Activated CD4-positive, alpha-beta T cell treated with anti-CD3 and anti-CD28 coated beads for 24 hours (primary cell): ENCODE measurements at places on chromosomes 12 and 14.

- no peak for DNase-seq
These were observed 180.5 kb downstream of the KITLG start for GRCh38 chr12:88399811-88400210.

- DNase-seq = no peak
These were observed 218.4 kb downstream of the ZFP36L1 start for GRCh38 chr14:68574461-68574860.

GRCh38 chr12:131844656-131845055 is 16.5 kb downstream of the MMP17 start:
- no peak for DNase-seq

GRCh38 chr14:88163731-88164255 is 158.9 kb downstream of the GPR65 start:
- DNase-seq = no peak

DNA sequence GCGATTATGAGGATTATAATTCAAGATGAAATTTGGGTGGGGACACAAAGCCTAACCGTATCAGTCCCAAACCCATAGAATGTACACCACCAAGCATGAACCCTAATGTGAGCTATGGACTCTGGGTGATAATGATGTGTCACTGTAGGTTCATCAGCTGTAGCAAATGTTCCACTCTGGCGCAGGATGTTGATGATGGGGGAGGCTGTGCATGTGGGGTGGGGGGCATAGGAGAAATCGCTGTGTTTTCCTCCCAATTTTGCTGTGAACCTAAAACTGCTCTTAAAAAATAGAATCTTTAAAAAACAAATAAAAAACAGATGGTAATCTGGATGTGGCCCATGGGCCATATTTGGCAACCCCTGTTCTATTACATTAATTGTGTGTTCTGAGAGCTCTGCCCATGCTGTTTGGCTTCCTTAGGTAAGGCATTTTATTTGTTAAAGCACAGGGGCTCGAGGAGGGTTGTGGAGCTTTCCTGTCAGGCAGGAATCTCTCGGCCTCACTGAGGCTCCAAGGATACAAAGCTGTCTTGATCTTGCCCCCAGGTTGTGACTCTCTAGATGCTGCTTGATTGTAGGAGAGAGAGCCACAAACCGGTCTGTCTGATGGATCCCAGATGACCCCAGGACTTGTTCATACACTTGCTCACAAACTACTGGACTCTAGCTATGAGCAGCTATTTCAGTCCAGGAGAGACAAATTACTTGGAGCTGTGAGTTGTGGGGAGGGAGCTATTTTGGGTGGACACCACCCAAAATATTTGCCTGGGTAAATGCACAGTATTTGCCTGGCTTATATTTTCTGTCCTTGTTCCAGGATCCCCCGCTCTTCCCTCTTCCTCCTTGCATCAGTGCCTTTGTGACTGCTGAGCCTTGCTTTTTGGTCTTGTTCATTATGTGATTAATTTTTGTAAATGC is 340.2 kb downstream of the MED13L start:
- no peak for DNase-seq

GRCh38 chr14:56059054-56059453 is 59.2 kb upstream of the PELI2 start:
- no peak for DNase-seq

GRCh38 chr12:94276725-94277124 is 128.3 kb downstream of the PLXNC1 start:
- DNase-seq = no peak

- DNase-seq = peak; percentile 47
These were observed 43.8 kb downstream of the DDHD1 start for GRCh38 chr14:53109105-53110041.

DNA sequence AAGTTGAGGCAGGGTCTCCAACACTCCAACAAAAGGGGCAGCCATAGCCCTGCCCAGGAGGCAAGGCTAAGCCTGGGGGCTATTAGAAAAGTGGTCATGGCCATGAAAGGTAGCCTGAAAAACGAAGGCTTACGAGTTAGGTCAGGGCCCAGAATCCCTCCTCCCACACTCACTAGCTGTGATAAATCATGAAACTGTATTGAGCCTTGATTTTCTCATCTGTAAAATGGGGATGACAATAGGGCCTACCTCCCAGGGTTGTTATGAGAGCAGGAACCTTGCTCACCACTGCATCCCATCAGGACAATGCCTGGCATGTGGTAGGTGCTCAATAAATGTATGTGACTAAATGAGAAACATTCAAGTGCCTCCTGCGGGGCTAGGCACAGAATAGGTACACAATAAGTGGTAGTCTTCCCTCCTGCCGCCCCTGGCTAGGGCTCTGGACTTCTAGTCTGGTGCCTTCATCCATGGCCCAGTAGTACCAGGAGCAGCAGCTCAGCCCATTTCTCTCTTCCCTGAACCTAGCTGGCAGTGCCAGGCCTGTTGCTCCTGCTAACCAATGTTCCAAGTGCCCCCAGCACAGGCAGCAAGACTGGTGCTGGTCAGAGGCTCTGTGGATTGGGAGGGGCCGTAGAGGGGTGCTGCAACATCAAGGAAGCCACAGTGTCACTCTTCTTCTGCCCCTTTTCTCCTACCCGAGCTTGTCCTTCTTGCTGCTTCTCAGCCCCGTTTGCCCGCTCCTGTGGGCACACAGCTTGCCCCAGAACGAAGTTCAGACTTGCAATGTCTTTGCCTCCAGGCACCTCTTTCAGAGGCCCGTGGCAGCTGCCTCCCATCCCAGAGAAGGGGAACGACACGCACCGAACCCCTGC is 7.8 kb downstream of the PGF start:
- DNase-seq = no peak

DNA sequence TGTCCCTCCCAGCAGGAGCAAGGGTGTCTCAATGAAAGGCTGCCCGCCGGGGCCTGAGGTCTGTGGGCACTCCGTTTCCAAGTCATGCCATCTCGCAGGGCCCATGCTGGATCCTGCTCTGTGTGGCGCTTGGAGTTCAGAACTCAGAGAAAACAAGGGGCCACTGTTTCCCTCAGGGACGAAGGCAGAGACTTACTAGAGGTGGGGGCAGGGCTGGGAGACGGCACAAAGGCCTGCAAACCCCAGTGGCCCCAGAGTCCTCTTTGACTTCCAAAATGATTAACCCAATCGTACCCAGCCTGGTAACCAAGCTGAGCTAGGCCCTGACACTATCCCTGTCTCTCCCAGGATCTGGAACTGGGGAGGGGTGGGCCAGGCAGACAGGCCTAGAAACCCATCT is 95.8 kb downstream of the ITPK1 start:
- no peak for DNase-seq

GRCh38 chr14:88765130-88765529 is 27.6 kb downstream of the EML5 start:
- DNase-seq = no peak

GRCh38 chr12:33514893-33515292 is 75.3 kb upstream of the SYT10 start:
- DNase-seq = no peak

DNA sequence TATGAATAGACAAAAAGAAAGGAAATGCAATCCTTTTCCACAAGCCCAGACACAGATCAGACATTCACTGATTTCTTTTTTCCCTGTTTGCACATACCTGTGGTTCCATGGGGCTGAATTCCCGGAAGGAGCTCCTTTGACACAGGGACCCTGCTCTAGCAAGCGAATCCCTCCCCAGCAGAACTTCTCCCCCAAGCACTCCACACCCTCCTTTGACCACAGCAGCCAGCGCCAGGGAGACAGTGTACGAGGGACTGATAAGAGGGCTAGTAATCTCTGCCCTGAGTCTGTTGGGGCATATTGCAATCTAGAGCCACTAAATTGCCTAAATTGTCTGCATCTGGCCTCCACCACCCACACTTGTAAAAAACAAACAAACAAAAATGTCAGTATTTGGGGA is 83.4 kb upstream of the NTF3 start:
- DNase-seq = no peak

- no peak for DNase-seq
These were observed 294.6 kb downstream of the FLRT2 start for GRCh38 chr14:85824526-85824925.

DNA sequence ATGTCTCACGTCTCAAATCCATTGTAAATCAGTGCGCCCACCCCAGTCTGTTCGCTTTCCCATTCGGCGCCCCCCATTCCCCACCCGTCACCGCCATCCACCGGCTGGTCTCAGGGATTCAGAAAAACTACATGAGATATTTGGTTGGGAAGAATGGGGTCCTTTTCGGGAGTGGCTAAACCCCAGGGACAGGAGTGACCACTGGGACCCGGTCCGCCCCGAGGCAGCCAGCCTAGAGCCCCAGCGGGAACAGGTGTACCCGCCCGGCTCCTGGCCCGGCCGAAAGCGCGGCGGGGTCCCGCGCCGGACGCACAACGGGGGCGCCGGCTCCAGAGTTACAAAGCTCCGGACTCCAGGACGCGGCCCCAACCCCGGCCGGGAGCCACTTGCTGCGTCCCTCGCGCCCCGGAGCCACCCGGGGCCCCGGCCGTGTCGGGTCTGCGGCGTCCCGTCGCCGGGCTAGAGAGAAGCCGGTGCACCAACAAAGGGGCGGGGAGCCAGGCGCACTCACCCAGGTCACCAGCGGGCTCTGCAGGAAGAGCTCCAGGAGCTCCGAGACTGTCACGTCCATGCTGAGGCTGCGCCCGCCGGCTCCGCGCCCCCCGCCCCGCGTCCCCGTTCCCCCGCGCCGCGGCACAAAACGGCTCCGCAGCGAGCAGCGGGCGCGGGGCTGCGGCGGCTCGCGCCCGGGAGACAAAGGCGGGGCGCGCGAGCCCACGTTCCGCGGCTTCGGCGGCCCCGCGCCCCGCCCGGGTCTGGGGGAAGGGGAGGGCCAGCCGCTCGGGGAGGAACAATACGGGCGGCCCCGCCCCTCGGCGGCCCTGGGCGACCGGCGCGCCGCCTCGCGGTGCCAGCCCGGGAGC is at the start of gene CCDC88C:
CCDC88C (minus strand) TSS at position 701 of the 863 bp plus-strand sequence; CDS start at position 571, 130 bp downstream.
- no peak for DNase-seq

DNA sequence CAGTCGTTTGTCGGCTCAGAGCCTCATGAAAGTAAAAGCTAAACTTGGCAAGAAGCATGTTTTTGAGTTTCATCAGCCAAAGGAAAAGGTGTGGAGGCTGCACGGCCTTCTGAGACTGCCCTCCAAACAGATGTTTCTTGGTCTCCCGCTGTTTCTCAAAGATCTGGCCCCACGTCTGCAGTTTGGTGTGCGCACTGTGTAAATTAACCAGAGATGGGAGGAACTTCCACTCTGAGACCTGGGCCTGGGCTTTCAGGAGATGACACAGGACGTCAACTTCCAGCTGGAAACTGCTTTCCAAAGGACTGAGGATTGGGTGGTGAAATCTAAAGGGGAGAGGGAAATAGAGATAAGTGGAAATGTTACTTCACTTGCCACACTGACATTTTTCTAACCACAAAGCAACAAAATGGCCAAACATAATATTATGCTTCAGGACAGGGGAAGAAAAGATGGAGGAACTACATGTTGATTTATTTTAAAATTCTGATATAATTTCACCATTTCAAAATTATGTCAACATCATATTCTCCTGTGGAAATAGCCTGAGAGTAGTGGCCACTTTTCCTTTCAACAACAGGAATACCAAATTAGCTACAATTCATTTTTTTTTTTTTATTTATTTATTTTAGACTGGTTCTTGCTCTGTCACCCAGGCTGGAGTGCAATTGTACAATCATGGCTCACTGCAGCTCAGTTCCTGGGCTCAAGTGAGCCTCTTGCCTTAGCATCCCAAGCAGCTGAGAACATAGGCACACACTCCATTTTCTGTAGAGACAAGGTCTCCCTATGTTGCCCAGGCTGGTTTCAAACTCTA is 27.6 kb downstream of the KICS2 start:
- DNase-seq = no peak

- DNase-seq = no peak
These were observed 62.8 kb upstream of the FOXN3 start for GRCh38 chr14:89479802-89480201.

DNA sequence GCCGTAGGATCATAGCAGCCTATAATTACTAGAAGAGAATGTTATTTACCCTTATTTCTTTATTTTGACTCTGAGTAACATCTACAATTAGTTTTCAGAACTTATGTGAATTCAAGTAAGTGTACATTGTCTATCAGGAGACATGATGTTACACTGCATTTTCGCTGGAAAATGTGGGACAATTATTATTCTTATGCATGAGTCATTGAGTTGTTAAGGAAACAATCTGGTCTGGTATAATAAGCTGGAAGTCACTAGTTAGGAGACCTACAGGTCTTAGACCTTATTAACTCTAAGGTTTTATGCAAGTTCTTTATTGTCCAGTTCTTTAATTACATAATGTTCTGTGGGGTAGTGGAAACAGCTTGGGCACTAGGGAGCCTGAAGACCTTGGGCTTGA is 5.8 kb downstream of the KTN1 start:
- DNase-seq = no peak

DNA sequence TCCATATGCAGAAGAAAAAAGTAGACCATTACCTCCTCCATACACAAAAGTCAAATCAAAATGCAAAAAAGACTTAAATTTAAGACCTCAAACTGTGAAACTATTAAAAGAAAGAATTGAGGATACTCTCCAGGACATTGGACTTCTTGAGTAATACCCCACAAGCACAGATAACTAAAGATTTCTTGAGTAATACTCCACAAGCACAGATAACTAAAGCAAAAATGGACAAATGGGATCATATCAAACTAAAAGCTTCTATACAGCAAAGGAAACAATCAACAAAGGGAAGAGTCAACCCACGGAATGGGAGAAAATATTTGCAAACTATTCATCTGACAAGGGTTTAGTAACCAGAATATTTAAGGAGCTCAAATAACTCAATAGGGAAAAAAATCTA is 427.9 kb downstream of the CCDC91 start:
- DNase-seq = no peak

DNA sequence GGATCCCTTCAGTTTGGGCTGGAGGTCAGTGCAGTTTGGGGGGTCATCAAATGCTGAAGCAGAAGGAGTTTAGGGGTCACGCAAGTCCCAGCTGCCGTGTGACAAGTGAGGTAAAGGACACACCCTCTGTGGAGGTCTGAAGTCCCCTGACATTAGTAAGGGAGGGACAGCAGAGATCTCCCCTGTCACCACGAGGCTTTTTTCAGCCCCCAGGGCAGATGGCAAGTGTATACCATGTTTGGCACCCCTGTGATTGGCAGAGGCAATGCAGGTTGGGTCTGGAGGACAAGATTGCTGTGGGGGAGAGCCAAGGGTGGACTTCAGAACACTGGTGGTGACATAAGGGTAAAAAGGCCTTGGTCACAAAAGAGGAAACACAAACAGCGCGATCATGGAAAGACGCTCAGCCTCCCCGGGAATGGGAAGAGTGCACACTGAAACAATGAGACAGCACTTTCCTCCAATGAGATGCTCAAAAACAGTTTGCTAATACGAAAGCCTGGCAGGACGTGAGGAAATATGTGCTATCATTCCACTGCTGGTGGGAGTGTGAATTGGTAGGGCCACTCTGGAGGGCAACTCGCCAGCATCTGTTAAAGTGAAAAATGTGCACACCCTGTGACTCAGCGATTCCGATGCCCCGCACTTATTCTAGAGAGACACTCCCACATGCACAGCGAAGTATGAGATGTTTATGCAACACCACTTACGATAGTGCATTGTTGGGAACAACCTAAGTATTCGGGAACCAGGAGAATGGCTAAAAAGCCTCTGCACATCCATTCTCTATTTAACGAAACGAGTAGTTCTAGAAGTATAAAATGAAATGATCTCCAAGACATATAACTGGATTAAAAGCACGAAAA is 14.4 kb upstream of the CD27 start:
- DNase-seq = no peak
